Kidney tubule cell (primary cell): ENCODE measurements at places on chromosomes 13 and 19.
A peak's percentile ranks its signal among the peaks of the same experiment; 100 is the strongest.

DNA sequence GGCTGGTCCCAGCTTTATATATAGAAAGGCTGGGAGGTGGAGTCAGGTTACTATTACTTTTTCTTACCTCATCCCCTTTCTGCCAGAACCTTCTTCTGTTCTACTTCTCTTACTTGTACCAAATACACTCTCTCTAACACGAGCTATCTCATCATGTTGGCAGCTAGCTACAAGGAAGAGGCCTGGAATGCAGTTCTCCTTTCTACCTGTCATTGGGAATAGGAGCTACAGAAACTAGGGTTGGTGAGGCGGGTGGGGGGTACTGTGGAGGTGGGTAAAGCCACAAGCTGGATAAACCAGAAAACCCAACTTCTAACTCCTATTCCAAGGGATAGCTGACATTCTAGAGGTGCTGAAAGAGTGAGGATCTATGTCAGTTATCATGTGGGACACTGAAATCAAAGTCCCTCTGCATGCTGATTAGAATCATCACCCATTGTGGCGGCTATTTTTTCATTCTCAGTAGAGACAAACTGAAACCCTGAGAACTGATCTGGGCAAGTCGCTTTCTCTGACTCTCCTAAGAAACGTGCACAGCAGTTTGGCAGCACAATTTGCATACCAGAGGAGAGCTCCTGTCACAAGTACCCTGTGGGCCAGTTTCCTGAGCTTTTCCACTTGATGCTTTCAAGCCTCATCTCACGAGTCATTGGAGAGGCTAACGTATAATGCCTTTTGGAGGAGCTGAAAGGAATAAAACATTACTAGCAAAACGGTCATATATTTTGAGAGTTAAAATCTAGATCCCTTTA lies 358.1 kb downstream of the ENOX1 start:
- no peak for DNase-seq

DNA sequence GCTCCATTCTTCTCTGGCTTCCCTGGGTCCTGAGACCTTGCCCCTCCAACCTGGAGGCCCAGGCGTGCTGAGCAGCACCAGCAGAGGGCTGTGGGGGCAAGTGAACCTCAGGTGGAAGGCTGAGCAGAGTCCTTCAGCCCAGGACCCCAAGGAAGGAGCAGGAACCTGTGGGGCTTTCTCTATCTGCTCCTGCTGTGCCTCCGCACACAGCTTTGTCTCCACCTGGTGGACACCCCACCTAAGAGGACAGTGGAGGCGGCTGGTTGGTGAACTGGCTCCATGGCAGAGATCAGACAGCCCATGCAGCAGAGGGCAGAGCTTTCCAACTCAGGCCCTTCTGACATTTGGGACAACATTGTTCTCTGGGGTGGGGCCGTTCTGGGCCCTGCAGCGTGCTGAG lies 19.7 kb downstream of the ZFR2 start:
- peak; percentile 15 for DNase-seq

- no peak for DNase-seq
These were observed 76.8 kb upstream of the LRCH1 start for GRCh38 chr13:46476174-46476573.

GRCh38 chr19:39563408-39563807 lies 23.4 kb upstream of the EID2 start:
- peak; percentile 92 for DNase-seq

DNA sequence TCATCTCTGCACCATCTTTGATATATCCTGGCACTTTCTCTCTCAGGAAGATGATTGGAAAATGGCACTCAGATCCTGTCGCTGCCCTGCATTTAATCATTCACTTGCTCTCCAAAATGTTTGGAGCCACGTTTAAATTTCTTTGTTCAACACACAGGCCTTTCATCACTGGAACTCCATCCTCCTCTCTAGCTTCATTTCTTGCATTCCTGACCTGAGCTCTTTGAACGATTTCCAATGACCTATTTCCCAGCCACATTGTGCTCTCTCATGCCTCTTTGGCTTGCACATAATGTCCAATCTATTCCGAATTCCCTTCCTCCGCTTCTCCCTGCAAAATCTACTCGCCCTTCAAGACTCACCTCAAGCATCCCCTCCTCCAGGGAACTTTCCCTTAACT lies 287.4 kb upstream of the NBEA start:
- no peak for DNase-seq

GRCh38 chr13:78022164-78022877 lies 103.7 kb upstream of the EDNRB start:
- DNase-seq: peak; percentile 80

- no peak for DNase-seq
These were observed 3.1 kb upstream of the JSRP1 start for GRCh38 chr19:2259336-2259735.

- no peak for DNase-seq
These were observed 890.9 kb downstream of the PCDH9 start for GRCh38 chr13:66339214-66339613.

DNA sequence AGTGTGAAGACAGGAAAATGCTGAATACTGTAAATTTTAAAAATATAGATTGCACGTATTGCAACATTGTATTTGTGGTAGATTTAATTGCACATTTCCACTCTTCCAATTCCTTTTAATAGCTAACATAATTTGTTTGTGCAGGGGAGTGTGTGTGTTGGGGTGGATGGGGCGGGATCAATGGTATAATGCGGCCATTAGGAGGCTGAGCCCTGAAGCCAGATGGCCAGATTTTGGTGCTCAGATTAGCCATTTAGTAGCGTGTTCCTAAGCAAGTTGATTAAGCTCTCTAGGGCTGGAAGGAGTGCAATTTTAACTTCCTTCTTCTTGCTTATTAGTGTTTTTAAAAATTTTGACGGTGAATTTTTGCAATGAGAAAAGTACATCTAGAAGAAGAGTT lies 5.8 kb downstream of the OXGR1 start:
- DNase-seq: no peak

DNA sequence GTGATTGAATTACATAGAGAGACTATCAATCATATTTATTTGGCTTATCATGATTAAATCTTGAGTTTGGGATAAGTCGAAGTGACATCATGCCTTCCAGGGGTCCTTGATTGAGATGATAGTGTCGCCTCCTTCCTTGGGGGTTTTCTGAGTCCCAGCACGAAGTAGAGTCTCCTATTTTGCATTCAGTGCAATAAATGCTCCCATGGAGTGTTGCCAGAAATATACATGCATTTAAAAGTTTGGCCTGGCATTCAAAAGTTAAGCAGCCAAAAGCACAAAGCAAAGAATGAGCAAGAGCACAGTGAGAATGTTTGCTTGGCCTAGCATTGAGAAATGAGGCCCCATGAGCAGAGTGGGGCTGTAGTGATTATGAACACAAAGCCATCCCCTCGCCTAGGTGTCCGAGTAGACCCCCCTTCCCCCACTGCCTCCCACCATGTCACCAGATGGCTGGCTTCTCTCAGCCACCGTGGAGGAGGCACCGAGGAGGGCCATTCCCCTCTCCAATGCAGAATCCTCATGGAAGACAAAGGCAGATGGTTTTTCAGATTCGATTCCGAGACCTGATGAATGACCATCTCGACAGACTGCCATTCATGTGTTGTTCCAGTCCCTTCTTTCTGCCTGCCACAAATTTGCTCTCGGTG lies 58.8 kb upstream of the UBL3 start:
- DNase-seq: no peak

DNA sequence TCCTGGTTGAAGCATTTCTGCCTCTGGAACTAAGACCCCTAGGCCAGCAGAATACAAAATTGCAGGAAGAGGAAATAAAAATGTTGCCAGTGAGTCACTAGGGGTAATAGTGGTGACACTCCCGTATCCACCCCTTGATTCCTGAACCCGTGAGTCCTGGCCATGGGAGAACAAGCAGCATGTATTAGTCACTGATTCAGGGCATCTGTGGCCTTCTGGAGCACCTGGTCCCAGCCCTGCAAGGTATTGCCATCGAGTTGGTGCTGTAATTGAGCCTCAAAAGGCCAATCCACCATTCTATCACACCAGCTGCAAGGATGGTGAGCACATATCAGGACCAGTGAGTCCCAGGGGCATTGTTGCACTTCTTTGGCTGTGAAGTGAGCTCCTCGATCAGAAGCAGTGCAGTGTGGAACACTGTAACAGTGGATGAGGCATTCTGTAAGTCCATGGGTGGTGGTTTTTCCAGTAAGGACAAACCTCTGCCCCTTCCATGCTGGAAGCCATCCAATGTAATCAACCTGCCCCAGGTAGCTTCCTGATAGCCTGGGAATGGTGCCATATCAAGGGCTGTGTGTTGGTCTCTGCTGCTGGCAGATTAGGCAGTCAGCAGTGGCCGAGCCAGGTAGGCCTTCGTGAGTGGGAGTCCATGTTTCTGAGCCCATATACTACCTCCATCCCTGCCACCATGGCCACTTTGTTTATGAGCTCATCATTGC lies 39.6 kb downstream of the C1QTNF9 start:
- DNase-seq: peak; percentile 93

DNA sequence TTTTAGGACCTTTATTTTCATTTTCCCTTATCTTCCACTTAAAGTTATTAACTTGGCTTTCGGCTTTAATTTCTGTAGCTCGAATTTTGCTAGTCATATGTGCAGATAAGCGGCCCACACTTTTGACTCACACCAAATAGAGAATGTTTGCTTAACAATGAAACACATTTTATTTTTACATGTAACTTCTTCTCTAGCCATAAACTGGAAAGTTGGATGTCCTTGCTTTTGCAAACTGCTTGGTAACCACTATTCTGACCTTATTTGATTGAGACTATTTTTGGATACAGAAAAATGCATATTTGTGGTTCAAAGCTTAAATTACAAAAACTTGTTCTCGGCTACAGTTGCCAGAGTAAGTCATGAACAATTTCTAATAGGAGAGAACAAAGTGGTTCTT lies 600.0 kb downstream of the KCTD12 start:
- DNase-seq: no peak

DNA sequence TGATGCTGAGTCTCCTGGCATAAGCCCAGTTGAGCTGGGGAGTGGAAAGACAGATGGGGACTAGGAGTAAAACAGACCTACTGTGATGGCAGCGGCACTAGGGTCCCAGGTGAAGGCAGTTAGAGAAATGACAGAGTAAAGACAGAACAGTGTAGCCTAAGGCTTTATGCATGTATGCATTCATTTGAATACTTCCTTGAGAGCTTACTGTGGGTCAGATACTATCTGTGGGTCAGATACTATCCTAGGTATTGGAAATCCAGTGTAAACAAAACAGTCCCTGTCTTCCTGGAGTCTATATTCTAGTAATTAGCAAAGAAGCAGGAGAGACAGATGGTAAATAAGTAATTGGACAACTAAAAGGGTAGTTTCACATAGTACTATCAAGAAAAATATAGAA lies 73.7 kb upstream of the LRCH1 start:
- no peak for DNase-seq

- no peak for DNase-seq
These were observed 3.9 kb upstream of the SLC35E1 start for GRCh38 chr19:16575861-16576689.

GRCh38 chr19:50739914-50740426 lies 16.8 kb downstream of the CLEC11A start:
- DNase-seq: no peak
